ENCODE measurements at places on chromosomes 1 and 21.

GRCh38 chr1:25641931-25642573, 25.5 kb downstream of the MAN1C1 start:
- DNase-seq = no peak

DNA sequence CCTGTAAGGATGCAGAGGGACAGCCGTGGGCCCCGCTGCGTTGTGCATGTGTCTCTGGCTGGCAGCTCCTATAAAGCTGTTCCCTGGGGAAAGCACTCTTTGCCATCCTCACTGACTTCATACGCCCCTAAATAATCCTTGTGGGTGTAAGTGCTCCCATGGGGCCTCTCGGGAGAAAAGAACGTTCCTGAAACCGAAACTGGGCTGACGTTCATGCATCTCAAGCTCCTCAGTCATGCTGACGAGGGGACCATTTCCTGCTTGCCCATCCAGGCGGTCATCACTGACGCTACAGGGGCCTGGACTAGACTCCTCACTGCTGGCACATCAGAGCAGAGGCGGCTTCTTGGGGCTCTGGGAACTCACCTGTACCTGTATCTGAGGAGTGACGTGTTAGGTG, 73.1 kb upstream of the USP24 start:
- DNase-seq = no peak

DNA sequence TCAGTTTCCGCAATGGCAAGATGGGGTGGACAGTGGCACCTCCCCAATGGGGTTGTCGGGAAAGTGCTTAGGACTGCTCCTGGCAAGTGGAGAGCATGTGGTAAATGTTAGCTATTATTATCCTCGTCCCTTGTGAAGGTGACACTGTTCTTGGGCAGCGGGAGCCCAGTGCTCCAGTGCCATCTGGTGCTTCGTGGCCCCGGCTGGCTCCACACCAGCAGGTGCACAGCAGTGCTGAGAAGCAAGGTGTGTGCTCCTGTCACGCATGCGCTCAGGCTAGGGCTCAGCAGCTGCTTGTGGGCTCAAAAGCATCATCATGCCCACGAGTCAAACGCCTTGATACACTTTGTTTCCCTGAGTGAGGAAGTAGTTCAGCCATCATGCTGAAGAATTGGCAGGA, 24.9 kb upstream of the KCNC4 start:
- DNase-seq = no peak

- DNase-seq = no peak
Measured at GRCh38 chr1:24111262-24111995, 506 bp downstream of the MYOM3 start.

DNA sequence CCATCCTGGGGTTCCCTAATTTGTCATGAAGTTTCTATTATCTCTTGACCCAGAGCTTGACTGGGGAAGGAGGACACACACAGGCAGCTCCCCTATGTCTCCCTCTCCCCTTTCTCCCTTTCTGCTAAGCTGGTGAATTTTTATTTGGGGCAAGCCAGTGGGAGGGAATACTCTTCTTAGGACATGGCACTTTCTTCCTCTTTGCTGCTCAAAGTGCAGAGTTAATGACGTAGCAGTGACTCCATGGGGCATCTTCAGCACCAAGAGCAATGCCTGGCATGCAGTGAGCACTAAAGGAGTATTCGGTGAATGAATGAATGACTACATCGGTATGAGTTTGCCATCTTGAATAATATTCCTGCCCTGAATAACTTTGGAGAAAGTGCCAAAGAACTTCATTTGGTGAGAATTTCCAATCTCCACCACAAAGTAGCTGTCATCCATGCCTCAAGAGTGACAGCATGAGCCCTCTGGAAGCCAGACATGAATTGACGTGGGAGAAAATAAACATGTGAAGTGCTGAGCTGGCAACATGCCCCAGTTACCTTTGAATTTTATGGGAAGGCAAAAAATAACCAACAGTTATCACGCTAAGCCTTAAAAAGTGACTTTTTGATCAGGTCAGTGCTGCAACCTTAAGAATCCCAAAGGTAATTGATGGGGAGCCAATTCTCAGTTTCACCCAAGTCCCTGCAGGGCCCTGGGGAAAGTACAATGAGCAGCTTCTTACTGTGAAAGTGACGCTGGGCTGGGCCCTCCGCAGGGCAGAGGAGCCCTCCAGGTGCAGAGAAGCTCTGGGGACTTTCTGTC, 22.1 kb upstream of the ATF3 start:
- DNase-seq = no peak

- no peak for DNase-seq
Measured at GRCh38 chr1:116628448-116628847, 39.1 kb downstream of the IGSF3 start.

- no peak for DNase-seq
Measured at GRCh38 chr1:117575586-117576225, 30.1 kb upstream of the TENT5C start.

DNA sequence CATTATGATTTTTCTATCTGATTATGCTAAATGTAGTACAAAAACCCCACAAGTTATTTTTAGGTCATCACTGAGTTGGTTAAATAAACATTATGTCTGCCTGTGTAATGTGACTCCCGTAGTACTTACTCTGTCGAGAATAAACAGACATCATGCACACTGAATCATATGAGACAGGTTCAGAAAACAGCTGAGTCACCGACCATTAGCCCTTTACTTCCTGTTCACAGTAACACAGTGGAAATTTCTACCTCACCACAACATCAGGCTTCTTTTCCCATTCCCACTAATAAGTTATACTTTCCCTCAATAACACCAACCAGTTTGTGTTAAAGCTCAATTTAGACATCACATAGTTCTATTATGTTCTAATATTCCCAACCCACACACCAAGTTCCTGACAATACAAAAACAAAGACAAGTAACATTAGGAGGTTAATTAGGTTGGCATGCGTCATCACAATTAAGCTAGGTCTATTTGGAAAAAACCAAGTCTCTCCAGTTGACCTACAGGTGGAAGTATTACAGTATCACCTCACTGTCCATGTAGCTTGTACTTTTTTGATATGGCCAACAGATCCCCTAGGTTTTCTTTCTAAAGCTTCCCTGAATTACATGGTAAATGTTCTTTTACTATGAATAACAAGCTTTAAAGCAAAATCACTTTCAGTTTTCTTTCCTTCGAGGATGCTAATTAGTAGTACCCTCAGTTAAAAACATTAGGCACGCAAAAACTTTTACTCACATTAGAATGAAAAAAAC, 154.2 kb downstream of the EIF4G3 start:
- DNase-seq = no peak

GRCh38 chr1:203512517-203512847, 18.5 kb downstream of the OPTC start:
- no peak for DNase-seq

DNA sequence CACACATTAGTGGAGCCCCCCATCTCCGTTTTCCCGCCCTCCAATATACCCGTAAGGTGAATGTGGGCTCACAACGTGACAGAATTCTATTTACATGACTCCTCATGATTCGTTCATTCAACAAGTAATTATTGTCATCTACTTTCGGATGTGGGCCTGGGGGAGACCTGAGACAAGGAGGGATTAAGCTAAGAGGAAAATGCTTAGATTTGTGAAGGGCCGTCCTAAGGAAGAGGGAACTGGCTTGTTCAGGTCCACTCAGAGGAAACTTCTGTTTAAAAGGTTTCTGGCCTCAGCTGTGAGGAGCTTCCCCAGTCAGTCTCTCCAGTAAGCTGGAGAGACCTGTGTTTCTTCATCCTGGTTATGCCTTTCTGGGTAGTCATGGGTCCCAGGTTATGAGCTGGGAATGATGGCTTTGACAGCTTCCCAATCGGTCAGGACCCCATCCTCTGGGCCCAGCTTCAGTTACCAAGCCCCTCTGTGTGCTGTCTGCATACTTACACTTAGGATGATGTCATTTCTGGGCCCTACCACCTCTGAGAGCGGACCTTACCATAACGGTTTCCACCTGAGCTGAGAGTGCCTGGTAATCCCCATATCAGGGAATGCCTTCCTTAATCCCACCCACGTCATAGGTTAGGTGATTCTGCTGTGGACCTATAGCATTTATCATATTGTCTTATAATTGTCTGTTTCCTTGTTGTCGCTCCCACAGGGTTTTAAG, 687 bp upstream of the ERI3 start:
- no peak for DNase-seq

DNA sequence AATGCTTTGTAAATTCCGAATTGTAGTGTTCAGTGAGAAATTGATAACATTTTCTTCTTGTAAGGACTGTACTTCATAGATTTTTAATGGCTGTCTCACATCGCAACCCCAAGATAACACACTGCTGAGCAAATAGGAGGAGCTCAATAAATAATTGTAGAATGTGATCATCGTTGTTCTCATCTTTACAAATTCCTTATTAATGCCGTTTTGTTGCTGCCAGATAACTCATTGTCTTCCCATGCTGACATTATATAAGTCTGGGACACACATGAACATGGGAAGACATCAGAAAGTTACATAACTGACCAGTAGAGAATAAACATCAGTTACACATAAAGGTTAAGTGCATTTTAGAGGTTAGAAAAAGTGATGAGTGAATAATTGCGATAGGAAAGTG, 46.4 kb upstream of the TSPAN2 start:
- no peak for DNase-seq

DNA sequence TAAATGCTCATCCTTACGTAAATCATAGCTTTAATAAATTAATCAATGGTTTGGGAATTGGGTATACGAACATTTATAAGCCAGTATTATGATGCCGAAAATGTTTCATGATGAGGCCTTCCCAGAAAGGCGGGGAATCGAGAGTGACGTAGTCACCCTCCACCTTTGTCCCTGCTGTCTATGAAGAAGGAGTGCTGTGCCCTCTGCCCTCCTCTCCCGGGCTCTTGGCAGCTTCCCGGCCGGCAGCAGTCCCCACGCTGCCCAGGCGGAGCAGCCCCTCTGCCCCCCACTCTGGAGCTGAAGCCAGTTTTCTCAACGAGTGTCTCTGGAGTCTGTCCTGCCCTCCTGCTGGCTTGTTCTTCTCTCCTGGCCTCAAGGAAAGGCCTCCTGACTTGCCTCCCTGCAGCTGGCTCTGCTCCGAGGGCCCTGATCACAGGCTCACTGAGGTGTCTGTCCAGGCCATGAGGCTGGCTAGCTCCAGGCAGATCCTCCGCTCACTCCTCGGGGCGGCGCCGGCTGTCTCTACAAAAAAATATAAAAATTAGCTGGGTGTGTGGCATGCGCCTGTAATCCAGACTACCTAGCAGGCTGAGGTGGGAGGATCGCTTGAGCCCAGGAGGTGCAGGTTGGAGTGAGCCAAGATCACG, 150.7 kb upstream of the COL6A1 start:
- no peak for DNase-seq

DNA sequence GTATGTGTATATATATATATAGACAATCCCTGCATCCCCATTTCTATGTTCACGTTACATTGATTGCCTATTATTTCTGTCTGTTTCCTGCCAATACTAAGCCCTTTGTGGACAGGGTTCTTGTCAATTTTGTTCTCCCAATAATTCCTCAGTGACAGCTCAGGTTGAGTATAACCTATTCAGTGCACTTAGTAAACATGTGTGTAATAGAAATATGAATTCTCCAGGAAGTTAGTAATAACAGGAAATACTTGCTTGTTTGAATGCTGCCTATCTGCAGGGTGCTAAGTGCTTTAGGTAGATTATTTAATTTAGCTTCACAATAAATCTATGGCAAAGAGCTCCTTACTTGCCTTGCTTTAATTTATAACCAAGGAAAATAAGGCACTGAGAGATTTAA, 52.8 kb upstream of the PTGFR start:
- DNase-seq = no peak

- DNase-seq = no peak
Measured at GRCh38 chr1:39091845-39092645, 65.9 kb downstream of the NDUFS5 start.

GRCh38 chr21:37342046-37342632, 24.4 kb upstream of the DYRK1A start:
- DNase-seq = no peak

GRCh38 chr1:84861516-84861915, 31.5 kb downstream of the LPAR3 start:
- no peak for DNase-seq

- DNase-seq = no peak
Measured at GRCh38 chr1:167288390-167289074, 67.8 kb downstream of the POU2F1 start.

GRCh38 chr1:26360807-26361604, 7.1 kb upstream of the CRYBG2 start:
- DNase-seq = no peak

DNA sequence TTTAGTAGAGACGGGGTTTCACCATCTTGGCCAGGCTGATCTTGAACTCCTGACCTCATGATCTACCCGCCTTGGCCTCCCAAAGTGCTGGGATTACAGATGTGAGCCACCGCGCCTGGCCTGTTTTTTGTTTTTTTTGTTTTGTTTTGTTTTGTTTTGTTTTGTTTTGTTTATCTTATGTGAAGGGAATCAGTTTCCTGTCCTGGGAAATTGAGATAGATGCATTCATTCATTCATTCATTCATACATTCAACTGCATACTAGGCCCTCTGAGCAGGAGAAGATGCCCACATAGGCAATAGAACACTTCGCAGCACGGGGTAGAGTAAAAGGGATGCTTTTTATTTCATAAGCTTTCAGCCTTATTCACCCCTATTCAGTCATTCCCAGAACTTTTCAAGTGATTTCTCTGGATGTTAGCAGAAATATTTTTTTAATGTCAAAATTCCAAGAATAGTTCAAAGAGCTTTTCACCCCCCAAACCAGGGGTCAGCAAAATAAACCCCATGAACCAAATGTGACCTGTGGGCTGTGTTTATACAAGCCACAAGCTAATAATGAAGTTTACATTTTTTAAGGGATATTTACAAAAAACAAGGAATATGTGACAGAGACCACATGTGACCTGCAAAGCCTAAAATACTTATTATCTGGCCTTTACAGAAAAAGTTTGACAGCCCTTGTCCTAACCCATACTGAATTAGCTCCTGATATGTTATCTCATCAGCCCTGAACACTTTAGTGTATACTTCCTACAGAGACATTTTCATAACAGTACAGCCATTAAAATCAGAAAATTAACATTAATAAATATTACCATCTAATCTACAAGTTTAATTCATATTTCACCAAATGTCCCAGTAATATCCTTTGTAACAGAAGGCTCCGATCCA, 127.1 kb downstream of the MAST2 start:
- DNase-seq = no peak

DNA sequence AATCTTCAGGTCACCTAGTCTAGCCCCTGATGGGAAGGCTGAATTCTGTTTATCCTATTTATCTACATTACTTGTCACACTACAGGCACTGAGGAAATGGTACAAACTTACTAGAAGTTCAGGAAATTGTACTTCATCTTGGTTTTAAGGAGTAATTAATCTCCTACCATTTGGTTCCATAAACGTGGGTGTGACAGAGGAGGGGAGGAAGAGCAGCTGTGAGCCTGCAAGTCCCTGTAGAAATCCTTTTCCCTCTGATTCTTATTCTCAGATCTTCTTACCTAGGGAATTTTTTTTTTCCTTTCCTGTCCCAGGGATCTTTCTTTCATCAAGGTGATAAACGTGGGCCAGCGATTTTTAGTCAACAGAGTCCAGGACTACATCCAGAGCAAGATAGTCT, 14.1 kb downstream of the PFKFB2 start:
- no peak for DNase-seq

GRCh38 chr21:42601656-42602055, 51.8 kb upstream of the PDE9A start:
- DNase-seq = no peak

- DNase-seq = no peak
Measured at GRCh38 chr1:68758666-68759209, 261.9 kb upstream of the DEPDC1 start.

GRCh38 chr1:94702442-94702815, 117.7 kb upstream of the SLC44A3 start:
- no peak for DNase-seq

- no peak for DNase-seq
Measured at GRCh38 chr1:204959836-204960235, 83.2 kb upstream of the CNTN2 start.

Data from stimulated activated CD4-positive, alpha-beta T cell treated with anti-CD3 and anti-CD28 coated beads, Interleukin-1b, Interleukin-23, amount 100 ng/mL, for 1 hour (primary cell).